Stimulated activated CD4-positive, alpha-beta T cell treated with anti-CD3 and anti-CD28 coated beads, Interleukin-4, amount 100 ng/mL, for 24 hours (primary cell): ENCODE measurements at places on chromosomes 5 and 9.

DNA sequence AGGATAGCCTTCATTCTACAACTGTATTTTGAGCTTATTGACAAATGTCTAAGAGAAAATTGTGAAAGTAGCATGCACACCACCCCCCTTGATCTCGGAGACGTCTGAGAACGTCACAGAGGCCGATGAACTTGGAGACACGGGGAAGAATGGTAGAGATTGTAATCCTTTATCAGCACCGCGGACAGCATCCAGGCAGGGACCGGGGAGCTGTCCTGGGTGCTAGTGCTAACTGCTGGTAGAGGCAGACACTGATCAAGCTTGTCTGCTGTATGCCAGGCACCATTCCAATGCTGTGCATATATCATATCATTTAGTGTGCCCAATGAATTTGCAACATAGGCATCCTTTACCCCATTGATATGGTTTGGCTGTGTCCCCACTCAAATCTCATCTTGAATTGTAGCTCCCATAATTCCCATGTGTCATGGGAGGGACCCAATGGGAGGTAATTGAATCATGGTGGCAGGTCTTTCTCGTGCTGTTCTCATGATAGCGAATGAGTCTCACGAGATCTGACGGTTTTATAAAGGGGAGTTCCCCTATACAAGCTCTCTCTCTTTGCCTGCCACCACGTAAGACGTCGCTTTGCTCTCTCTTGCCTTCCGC is 98.8 kb downstream of the LHX2 start:
- DNase-seq: peak; percentile 35

- DNase-seq: no peak
Measured at GRCh38 chr9:127531676-127532075, 80.4 kb downstream of the LRSAM1 start.

GRCh38 chr5:38373743-38374142 is 115.4 kb downstream of the EGFLAM start:
- no peak for DNase-seq

- DNase-seq: no peak
Measured at GRCh38 chr9:115877852-115878438, 275.6 kb upstream of the PAPPA start.

DNA sequence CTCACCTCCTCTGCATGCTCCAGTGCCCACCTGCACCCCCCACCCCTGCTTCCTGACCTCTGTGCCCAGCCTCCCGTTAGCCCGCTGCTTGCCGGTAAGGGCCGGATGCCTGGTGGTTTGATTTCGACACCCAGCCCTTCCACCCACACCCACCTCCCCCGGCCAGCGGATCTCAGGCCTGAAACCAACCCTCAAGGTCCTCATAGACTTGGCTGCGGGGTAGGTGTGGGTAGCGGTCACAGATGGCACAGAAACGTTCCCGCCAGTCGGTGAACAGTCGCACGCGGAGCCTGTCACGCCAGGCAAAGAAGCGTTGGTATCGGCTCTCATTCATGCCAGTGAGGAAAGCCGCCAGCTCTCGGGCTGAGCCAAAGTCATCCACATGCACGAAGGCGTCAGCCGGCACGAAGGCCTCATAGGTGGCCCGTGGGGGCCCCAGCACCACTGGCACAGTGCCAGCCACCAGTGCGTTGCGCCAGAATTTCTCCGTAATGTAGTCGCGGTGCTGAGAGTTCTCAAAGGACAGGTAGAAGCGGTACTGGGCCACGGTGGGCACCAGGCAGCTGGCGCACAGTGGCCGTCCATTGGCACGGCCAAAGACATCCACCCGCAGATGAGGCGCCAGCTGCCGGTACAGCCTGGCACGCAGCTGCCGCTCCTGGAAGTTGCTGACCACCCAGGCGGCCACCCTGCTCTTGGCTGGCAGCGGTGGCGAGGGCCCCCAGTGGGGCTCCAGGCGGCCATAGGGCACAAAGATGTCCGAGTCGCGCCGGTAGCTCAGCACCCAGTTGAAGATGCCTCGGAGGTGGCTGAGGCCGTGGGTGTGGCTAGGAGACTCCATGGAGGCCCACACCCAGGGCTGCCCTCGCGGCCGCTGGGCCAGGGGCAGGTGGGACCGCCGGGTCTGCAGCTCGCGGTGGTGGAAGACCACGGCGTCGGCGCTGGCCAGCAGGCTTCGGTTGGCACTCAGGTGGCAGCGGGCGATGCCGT is 1.1 kb downstream of the FUT7 start:
- peak; percentile 59 for DNase-seq

DNA sequence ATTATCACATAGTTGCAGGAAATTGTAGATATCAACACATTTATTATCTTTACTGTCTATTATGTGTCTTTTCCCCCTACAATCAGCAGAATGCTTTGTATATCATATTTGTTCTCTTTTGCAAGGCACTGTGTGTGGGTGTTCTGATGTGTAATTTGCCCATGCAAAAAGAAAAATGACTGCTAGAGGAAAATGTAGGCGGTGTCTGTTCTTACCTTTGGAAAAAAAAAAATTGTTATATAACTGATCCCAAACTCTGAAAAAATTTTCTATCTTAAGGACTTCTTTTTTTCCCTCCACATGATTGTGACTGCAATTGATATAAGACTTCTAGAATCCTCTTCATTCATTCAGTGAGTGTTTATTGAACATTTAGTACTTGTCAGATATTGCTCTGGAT is 24.5 kb downstream of the MRPS30 start:
- DNase-seq: no peak

GRCh38 chr5:105882956-105883481 is 1787.7 kb downstream of the EFNA5 start:
- no peak for DNase-seq

DNA sequence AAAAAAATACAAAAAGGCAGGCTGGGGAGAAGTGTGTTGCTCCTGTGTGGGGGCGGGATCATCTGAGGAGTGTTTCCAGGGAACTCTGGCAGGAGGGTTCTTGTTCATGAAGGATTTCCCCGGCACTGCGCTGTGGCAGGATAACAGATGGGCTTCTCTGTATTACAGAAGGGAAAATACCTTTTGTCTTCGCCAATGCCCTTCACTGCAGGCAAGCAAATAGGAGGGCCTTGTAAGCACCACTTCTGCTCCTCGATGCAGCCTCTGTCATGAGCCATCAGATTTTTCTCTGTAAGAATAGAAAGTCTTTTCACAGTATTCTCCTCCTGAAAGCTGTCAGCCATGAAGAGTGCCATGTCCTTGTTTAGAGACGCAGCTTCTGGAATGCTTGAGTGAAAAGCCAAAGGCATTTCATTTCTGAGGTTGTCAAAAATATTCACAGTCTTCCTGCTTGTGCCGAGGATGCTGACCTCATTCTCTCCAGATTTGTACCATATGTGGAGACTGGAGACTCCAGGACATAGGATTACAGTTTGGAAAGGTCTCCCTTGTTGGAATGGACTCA is 294.0 kb downstream of the YTHDC2 start:
- DNase-seq: no peak

- no peak for DNase-seq
Measured at GRCh38 chr9:86667307-86667706, 280.0 kb downstream of the GAS1 start.

DNA sequence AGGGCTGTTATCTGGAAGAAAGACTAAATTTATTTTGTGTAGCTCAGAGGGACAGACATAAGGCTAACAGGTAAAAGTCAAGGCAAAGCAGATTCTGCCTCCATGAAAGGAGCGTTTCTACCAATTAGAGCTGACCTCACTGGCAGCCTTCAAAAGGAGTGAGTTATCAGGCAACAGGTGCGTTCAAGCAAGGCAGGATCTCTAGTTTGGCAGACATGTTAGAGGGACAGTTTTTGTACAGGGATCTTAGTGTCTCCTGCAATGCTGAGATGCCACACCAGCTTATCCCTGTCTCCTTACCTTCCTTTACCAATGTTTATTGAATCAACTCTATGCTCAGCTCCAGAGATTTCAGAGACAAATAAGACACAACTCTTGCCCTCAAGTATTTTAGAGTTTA is 73.8 kb downstream of the NRG2 start:
- no peak for DNase-seq

- no peak for DNase-seq
Measured at GRCh38 chr5:54545796-54546195, 28.2 kb downstream of the SNX18 start.

- DNase-seq: no peak
Measured at GRCh38 chr5:158142156-158142555, 283.2 kb upstream of the CLINT1 start.

- DNase-seq: no peak
Measured at GRCh38 chr5:124665035-124665434, 81.4 kb downstream of the ZNF608 start.

- no peak for DNase-seq
Measured at GRCh38 chr5:114255260-114255659, 106.6 kb upstream of the KCNN2 start.

DNA sequence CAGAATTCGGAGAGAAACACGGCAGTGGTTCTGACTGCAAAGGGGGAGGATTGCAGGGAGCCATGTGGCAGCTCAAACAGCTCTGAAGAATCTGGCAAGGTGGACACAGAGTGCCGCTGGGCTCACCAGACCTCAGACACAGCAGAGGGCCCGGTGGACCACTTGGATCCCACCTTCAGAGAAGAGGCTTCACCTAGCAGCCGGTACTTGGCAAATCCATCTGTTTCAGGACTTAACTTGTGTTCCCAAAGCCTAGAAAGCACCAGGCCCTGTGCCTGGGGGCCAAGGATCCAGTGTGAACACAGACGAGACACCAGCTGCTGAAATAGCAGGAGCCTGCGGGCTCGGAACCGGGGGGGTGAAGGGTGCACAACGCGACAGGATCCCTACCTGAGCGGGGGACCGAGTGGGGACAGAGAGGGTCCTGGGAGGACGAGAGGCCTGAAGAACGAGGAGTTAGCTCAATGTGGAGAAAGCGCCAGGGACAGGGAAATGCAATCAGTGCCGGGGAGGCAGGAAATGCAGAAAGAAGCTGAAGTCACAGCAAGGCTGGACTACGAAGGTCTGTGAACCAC is 44.6 kb downstream of the BTNL9 start:
- no peak for DNase-seq

DNA sequence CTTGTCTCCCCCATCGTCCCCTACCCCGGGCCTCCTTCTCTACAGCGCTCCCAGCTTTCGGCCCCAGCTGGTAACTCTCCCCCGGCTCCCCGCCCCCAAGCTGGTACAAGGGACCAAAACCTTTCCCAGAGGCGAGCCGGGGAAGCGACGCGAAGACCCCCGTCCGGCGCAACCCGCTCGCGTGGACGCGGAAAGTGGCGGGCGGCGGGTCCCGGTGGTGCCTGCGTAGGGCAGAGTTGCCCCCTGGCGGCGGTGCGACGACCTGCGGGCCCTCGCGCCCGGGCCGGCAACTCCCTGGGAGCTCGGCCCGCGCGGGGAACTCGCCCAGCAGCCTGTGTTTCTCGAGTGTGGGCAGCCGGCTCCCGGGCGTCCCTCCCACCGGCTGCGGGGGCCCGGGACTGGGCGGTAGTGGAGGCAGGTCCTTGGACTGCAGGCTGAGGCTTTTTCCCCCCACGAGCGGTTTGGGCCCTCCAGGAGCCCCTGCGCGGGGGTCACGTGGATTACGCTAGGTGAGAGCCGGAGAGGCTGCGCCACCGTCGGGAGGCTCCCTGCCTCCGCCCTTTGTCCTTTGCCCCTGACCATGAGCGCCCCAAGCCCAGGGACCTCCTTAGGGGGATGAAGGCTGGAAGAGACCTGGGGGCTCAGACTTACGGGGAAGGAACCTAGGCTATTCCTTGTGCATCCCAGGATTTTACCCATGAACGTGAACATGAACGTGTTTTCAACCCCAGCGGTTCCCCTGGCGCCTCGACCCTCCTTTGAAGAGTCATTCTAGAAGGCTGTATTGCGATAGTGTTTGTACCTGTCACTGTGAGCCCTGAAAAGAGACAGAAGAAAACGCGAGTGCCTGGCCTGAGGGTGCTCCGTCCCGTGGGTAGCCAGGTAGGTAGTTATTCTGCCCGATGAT is 2.9 kb upstream of the FOXD1 start:
- peak; percentile 61 for DNase-seq

DNA sequence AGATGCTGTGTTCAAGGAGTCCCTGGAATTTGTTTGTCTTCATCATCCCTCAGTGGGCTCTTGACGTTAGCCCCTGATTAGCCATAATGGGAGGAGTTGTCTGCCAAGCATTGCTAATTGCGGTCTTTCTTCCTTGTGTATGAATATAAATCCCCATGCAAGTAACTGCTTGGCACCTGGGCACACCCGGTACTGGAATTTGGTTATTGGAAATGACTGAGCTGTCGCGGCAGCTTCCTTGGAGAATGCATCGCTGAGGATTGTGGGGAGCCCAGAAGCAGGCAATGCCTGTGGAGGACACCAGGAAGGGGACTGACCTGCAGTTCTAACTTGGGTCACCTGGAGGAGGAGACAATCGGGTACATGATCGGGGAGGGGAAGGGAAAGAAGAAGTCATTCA is 53.3 kb upstream of the CTSL start:
- DNase-seq: no peak

DNA sequence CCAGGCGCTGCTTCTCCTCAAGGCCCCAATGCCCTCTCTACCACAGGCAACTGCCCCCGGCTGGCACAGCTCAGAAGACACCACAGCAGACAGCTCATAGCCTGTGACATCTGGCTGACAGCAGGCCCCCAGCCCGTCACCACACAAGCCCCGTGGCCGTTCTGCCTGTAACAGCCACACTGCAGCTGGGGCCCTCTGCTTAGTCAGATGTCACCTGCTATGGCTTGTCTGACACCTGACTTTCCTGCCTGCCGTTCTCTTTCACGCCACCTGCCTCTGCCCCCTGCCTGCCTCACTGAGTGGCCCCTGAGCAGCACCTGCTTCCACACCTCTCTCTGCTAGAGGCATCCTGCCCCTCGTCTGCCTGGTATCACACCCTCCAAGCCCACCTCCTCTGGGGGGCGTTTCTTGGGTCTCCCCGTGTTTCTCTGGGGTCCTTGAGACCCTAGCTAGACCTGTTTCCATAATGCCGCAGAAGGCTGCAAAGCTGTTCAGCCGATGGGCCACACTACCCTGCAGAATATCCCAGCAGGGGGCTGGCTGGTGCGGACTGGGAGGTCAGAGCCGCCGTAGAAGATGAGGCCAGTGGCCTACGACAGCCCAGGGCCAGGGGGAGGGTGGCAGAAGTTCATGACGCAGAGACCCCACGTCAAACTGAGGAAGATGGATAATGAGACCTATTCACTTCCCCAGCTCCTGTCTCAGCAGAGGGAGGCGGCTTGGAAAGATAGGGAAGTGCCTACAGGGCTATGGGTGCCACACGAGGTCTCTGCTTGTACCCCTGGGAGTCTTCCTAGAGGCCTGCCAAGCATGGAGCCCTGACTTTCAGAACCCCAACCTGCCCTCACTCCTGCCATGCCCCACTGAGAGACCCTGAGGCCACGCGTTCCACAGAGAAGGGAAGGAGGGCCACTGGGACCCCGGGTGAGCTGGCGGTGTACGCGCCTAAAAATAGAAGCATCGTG is 95.1 kb downstream of the ZNF354C start:
- DNase-seq: no peak

DNA sequence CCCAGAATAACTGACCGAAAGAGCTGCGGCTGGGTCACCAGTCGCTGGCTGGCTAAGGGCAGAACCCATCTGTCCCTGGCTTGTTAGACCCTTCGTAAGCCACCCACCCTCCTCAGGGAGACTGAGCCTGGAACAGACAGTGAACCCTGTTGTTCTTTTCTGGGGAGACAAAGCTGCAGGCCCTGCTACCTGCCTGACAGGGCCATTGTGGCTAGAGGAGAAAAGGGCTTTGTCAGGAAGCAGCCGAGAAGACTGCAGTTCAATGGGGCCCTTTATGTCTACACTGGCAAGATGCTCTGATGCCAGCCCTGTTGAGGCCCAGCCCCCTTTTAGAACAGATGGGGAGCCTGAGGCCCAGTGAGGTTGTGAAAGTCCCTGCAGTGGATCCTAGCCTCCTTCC is 3.7 kb upstream of the NIPAL4 start:
- DNase-seq: no peak
